ENCODE measurements at places on chromosomes 5 and 9. TPM values are rescaled to one million over a fixed set of nuclear protein-coding genes. Genes with fewer than 3 reads are reported as not detected.

Gene CDHR2
- not detected for total RNA-seq

DNA sequence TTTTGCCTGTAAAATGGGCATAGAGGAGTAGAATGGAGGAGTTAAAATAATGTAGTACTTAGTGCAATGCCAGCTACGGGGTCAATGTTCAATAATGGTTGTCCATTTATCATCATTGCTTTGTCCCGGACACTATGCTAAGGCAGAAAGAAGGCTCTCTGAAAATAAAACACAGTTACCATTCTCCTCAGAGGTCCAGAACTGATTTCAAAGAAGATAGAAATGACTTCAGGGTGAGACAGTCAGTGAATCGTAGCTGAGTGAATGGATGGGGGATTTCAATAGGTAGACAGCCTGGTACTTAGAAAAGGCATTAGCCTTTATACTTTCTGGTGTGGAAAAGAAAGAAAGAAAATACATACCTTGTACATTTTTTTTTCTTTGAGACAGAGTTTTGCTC, 1.2 kb upstream of the AK3 start:
- DNase-seq: no peak

DNA sequence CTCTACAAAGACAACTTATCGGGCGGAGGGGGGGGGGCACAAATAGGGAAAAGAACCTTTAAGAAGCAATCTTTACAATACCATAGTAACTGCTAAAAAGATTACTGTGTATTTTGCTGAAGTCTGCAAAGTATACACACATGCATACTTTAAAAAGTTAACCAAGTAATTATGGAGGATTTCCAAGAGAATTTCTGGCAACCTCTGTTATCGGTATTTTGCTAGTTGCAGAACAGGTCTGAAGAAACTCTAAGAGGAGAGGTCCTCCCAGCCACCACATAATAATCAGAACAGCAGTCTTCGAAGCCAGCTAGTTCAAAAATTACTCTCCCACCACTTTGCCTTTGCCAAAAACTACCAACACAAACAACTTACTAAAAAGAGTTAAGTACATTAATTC, 56.1 kb downstream of the UBAP2 start:
- DNase-seq: no peak

GRCh38 chr9:134066526-134066912, 1.3 kb downstream of the BRD3 start:
- peak; percentile 22 for DNase-seq

GRCh38 chr5:89230178-89230577, 347.2 kb upstream of the MEF2C start:
- DNase-seq: no peak

Gene WDR55
- total RNA-seq: 25.3 TPM

Gene PCDHB12
- total RNA-seq: 0.18 TPM

DNA sequence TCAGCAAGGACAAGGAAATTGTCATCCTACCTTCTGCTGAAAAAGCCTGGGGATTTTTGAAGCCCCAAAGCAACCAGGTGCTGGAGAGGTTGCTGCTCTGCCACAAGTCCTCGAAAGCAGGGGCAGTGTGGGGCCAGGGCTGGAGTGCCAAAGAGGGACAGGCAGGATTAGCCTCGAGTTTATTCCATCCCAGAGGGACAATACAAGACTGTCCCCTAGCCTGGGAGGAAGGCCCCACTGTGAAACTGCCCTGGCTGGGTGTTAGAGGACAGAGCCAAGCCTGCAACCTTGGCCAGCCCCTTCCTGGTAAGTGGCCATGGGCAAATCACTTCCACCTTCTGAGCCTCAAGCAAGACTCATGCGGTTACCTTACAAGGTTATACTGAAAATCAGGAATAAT, 55.1 kb downstream of the WHRN start:
- no peak for DNase-seq

DNA sequence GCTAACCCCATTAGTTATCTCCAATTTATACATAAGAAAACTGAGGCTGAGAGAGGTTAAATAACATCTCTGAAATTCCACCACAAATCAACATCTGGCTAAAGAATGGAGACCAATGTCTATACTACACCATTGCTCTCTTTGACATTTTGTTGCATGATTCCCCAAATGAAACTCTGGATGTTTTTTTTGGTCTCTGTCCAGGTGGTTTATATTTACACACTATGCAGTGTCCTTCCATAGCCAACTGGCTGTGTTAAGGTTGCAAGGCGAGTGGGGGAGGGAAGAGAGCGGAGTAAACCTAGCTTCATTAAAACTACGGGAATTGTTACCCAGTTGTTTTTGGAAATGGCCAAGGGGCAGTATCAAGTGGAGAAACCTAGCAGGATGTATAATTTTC, 67.2 kb downstream of the KIF4B start:
- DNase-seq: no peak

GRCh38 chr5:164207646-164208045, 702.2 kb downstream of the MAT2B start:
- no peak for DNase-seq

GRCh38 chr5:40578501-40579451, 100.9 kb upstream of the PTGER4 start:
- peak; percentile 14 for DNase-seq

DNA sequence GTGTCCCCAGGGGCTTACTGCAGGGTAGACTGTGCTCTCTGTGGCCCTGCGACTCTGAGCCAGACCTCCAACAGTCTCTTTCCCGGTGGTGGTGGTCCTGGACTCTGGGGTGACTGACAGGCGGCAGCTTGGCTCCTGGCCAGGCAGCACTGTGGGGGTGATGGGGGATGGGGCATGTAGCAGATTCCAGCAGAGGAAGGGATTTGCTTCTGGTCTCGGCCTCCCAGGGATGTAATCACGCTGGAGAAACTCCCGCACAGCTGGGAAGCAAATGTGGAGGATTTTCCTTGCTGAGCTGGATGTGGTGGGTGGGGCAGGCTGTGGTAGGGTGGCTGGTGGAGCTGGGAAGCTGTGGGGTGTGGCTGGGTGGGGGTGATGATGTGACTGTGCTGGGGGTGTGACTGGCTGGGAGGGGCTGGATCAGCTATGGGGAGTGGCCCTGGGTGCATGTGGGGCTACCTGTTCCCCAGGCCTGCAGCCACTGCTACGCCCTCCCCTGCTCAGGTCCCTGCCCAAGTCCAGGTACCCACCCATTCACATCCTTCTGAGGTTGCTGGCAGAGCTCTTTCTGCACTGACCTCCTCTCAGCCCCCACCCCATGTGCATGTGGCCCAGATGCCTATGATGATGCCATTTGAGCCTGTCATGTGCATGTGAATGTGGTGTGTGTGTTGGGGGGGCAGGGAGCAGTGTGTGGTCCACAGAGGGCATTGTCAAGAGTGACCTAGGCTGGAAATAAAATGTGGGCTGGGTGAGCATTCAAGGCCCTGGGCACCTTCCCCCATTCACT, 3.8 kb downstream of the NDST1 start:
- no peak for DNase-seq

- DNase-seq: no peak
Observed at GRCh38 chr5:169251333-169252084, 49.4 kb downstream of the SLIT3 start.

Gene LTC4S
- 0.95 TPM for total RNA-seq

- peak; percentile 18 for DNase-seq
Observed at GRCh38 chr5:85049020-85049419, 664.3 kb upstream of the EDIL3 start.

DNA sequence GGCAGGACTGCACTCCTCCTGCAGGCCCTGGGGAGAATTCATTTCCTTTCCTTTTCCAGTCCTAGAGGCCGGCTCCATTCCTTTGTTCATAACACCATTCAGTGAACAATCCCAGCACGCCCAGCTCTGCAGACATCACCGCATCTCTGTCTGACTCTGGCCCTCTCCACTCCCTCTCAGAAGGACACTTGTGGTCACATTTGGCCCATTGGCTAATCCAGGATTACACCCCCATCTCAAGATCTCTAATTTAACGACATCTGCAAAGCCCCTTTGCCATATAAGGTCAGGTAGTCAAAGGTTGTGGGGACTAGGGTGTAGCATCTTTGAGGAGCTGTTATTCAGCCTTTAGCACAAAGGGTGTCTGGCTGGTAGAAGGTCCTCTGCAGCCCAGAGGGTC, 185.0 kb upstream of the DAP start:
- DNase-seq: no peak

GRCh38 chr5:173923218-173924095, 35.3 kb downstream of the CPEB4 start:
- DNase-seq: peak; percentile 65

GRCh38 chr9:37184905-37185867, 64.8 kb downstream of the ZCCHC7 start:
- DNase-seq: no peak

GRCh38 chr5:141513627-141514329, 24.9 kb downstream of the PCDHGC5 start:
- DNase-seq: peak; percentile 80

Gene BHMT
- total RNA-seq: not detected

DNA sequence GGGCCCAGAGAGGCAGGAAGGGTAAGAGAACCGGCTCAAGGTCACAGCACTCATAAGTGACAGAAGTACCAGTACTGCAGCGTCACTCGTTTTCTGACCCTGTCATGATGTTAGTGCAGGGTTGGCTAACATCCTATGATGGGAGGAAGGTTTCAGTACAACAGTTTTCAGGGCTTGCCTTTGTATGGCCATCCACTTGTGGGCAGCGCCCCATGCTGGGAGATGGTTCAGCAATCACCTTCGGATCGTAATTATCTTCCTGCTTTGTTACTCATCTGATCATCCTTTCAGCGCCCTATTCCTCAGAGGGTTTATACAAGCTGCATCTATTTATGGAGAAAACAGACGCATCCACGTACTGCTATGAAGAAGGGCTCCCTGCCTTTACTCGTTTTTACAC, 2.4 kb downstream of the MAP1B start:
- no peak for DNase-seq

- no peak for DNase-seq
Observed at GRCh38 chr5:111859031-111859430, 102.0 kb upstream of the NREP start.

GRCh38 chr5:909086-909485, 16.4 kb downstream of the TRIP13 start:
- no peak for DNase-seq

Gene SPINK7
- total RNA-seq: not detected

DNA sequence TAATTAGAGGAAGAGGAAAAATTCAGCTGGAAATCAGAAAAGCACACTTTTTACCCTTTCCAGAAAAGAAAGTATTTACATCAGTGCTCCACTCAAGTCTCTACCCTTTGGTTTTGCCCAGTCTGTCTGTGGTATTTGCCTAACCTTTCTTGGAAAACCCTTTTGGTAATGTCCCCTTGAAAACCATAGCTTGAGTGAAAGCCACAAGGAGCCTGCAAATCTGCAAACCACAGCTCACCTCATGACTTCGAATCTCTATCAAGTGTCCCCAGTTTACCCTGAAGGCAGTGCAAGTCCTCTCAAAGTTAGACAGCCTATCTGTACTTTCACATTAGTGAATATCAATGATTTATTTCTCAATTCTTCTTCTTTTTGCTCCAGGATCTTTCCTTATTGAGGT, 162.1 kb upstream of the TSLP start:
- DNase-seq: no peak

Gene NRARP
- 50.0 TPM for total RNA-seq

DNA sequence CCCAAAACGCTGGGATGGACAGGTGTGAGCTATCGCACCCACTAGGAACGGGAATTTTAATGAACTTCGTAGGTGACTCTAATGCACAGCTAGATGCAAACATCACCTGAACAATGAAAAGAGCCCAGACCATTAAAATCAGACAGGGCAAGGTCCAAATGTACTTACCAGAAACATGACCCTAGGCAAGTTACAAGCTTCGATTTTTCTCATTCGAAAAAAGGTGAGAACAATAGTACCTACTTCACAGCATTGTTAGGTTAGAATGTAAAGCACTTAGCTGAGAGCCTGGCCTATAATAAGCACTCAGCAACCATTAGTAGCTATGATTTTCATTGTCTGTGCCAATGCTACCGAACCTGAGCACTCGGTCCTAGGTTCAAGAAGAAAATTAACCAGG, 5.8 kb upstream of the KLHL3 start:
- no peak for DNase-seq

Gene ASS1
- total RNA-seq: 2.0 TPM
